Thyroid gland (tissue), 4 donors: ENCODE measurements at places on chromosomes 7 and 10. TPM values are rescaled to one million over a fixed set of nuclear protein-coding genes. Genes with fewer than 3 reads are reported as not detected.
A peak's percentile ranks its signal among the peaks of the same experiment; 100 is the strongest.

MKX gene
- 0.54 TPM for total RNA-seq

MMS19 gene
- total RNA-seq = 71.4 TPM

NYAP1 gene
- total RNA-seq = 1.3 TPM

MMD2 gene
- total RNA-seq = not detected

ALOX5 gene
- total RNA-seq = 12.5 TPM

CRHR2 gene
- total RNA-seq = 0.39 TPM

FBXL13 gene
- 4.5 TPM for total RNA-seq

PON1 gene
- total RNA-seq = not detected

NME8 gene
- not detected for total RNA-seq

GRCh38 chr7:7966141-7966734, 2.4 kb upstream of the GLCCI1 start:
- H3K36me3 ChIP-seq = no peaks in the 10 kb centered on the region
- no peak for DNase-seq
- no peak overlapping the region for H3K4me3 ChIP-seq
- H3K27ac ChIP-seq = no peak overlapping the region

DNA sequence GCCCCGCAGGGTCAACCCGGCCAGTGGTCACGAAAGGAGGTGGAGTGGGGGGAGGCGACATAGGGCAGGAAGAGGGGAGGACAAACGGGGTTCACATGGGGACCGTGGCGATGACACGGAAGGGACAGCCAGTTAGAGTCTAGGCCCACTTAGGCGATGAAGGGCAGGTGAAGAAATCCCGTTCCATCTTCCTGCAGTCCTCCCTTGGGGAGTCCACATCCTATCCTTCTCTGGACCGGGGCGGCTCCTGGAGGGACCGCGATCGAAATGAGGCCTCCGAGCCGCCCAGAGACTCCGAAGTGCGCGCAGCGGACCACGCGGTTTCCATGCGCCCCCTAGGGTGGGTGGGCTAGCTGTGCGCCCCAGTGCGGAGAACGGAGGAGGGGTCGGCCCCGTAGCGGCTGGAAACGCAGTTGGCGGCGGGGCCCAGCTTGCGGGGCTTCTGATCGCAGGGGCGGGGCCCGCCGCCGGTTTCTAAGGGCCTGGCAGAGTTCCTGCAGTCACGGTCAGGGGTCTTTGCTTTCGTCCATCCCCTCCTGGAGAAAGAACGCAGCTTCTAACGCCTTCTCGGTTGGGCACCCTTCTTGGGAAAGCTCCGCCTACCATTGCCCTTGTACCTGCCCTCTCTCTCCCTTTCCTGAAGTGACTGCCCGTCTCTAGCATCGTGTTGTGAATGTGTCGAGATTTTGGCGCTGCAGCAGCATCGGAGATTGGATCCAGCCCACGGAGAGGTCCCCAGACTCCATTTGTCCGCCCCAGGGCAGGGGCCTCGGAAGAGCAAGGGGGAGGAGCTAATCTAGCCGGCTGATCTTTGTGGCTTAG, 17.9 kb upstream of the TMEM225B start:
- peak overlapping the region; percentile 17 for H3K4me3 ChIP-seq
- H3K4me1 ChIP-seq = peaks cover 8% of the 10 kb centered on the region
- no peaks in the 10 kb centered on the region for H3K27me3 ChIP-seq
- H3K27ac ChIP-seq = peak overlapping the region; percentile 28

DNA sequence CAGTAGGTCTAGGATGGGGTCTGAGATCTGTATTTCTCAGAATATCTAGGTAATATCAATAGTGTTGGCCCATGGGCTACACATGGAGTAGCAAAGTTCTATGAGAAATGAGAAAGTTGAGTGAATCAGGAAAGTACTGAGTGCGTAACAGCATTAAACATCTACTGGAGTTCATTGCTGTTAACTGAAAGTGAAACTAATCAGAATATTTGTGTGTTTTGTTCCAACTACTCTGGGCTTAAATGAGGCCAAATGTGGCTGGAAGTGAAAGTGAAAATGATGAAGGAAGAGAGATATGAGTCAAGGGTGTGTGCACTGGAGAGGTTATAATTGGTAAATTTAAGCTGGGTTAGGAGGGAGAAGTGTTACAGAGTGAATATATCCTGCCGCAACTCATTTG, 46.5 kb downstream of the TMEM106B start:
- H3K27me3 ChIP-seq = no peaks in the 10 kb centered on the region
- H3K4me3 ChIP-seq = no peak overlapping the region
- no peaks in the 10 kb centered on the region for H3K4me1 ChIP-seq
- no peak for DNase-seq
- H3K36me3 ChIP-seq = no peaks in the 10 kb centered on the region

- H3K36me3 ChIP-seq = no peaks in the 10 kb centered on the region
- no peak overlapping the region for H3K27ac ChIP-seq
- DNase-seq = no peak
These were observed 1111.4 kb downstream of the SORCS1 start for GRCh38 chr10:106053061-106053460.

DNA sequence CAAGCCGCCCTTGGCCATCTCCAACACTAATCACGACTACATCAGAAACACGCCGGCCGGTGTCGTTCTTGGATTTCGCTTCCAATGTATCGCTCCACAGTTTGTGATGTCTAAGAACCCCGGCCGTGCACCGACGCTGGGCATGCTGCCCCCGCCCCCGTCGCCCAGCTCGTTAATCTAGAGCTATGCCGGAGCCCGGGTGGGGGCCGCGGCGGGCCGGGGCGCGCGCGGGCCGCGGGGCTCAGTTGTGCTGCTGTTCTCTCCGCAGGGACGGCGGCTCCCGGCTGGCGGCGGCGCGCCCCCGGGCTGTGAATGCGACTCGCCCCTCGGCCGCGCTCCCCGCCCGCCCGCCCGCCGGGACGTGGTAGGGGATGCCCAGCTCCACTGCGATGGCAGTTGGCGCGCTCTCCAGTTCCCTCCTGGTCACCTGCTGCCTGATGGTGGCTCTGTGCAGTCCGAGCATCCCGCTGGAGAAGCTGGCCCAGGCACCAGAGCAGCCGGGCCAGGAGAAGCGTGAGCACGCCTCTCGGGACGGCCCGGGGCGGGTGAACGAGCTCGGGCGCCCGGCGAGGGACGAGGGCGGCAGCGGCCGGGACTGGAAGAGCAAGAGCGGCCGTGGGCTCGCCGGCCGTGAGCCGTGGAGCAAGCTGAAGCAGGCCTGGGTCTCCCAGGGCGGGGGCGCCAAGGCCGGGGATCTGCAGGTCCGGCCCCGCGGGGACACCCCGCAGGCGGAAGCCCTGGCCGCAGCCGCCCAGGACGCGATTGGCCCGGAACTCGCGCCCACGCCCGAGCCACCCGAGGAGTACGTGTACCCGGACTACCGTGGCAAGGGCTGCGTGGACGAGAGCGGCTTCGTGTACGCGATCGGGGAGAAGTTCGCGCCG, 1.9 kb downstream of the VWC2 start:
- H3K27me3 ChIP-seq = no peaks in the 10 kb centered on the region
- peaks cover 12% of the 10 kb centered on the region for H3K4me1 ChIP-seq
- peak; percentile 33 for DNase-seq
- H3K27ac ChIP-seq = no peak overlapping the region
- no peaks in the 10 kb centered on the region for H3K36me3 ChIP-seq
- H3K4me3 ChIP-seq = no peak overlapping the region

GRCh38 chr7:46029111-46029704, 108.1 kb upstream of the IGFBP3 start:
- no peaks in the 10 kb centered on the region for H3K36me3 ChIP-seq
- H3K4me3 ChIP-seq = no peak overlapping the region
- no peak overlapping the region for H3K27ac ChIP-seq
- no peak for DNase-seq

GRCh38 chr7:122652876-122653275, 46.0 kb downstream of the RNF133 start:
- no peak for DNase-seq
- H3K36me3 ChIP-seq = no peaks in the 10 kb centered on the region
- H3K27me3 ChIP-seq = no peaks in the 10 kb centered on the region
- H3K4me3 ChIP-seq = no peak overlapping the region
- H3K27ac ChIP-seq = no peak overlapping the region
- no peaks in the 10 kb centered on the region for H3K4me1 ChIP-seq

DNA sequence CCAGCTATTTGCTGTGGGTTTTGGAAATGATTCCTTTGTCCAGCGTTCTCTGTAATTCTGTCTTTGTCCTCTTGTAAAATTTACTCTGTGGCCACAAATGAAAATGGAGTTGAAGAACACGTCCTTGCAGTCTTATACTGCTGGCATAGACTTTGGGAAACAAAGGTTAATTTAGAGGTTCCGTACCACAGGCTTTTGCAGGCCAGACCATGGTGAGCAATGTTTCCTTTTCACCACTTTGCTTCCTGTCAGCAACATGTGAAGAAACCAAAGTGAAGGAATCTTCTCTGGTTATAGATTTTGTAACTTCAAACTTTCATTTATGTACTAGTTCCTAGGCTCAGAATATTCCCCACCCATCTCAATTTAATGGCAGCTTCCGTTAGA, 488.5 kb downstream of the MDFIC start:
- no peak for DNase-seq
- no peak overlapping the region for H3K4me3 ChIP-seq
- no peaks in the 10 kb centered on the region for H3K27me3 ChIP-seq
- no peak overlapping the region for H3K27ac ChIP-seq
- H3K4me1 ChIP-seq = no peaks in the 10 kb centered on the region

DNA sequence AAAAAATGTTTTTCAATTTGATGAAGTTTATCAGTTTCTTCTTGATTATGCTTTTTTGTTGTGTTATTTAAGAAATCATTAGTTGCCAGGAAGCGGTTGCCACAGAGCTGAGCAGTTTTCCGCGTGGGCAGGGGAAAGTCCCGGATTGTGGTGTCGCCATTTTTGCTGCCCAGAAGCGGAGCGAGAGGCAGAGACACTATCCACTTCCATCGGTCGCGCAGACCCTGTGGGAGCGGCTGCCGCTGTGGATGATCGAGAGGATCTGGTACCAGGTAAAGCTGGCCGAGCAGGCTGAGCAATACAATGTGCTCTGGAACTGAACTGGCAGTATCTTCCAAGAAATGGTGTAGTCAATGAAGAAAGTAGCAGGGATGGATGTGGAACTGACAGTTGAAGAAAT, 119.8 kb downstream of the ZNF736 start:
- no peak overlapping the region for H3K27ac ChIP-seq
- H3K27me3 ChIP-seq = no peaks in the 10 kb centered on the region
- H3K4me3 ChIP-seq = no peak overlapping the region
